ENCODE measurements at places on chromosomes 4 and X. TPM values are rescaled to one million over a fixed set of nuclear protein-coding genes. Genes with fewer than 3 reads are reported as not detected.

- no peak for DNase-seq
Measured at GRCh38 chr4:127370604-127371003, 262.2 kb upstream of the INTU start.

GRCh38 chr4:122673252-122673651 lies 52.4 kb upstream of the IL21 start:
- DNase-seq, result no peak

DNA sequence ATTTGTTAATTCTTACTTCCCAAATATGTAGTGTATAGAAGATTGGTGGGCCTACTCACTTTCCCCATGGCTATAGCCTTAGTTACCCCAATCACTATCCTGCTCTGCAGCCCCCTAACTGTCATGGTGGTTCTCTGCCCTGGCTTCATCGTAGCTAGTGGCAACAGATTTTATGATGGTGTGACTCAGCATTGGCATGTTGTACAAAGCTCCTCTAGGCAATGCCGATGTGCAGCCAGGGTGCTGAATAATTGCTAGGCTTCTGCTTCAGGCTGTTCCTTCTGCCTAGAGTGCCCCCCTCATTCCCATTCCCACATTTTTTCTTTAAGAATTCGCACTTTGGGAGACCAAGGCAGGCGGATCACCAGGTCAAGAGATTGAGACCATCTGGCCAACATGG lies 35.2 kb downstream of the AFF2 start:
- no peak for DNase-seq

DNA sequence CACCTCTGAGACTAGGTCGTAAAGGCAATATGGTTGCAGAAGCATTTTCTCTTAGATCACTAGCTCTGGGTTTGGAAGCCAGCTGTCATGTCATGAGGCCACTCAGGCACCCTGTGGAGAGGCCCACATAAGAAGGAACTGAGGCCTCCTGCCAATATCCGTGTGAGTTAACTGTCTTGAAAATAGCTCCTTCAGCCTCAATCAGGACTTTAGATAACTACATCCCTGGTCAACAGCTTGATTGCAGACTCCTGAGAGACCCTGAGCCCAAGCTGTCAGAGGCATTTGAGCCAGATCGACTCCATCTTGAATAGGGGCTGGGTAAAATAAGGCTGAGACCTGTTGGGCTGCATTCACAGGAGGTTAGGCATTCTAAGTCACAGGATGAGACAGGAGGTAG lies 15.1 kb upstream of the REPS2 start:
- no peak for DNase-seq

GRCh38 chr4:54228056-54228527 lies 1.0 kb upstream of the PDGFRA start:
- peak; percentile 5 for DNase-seq

DNA sequence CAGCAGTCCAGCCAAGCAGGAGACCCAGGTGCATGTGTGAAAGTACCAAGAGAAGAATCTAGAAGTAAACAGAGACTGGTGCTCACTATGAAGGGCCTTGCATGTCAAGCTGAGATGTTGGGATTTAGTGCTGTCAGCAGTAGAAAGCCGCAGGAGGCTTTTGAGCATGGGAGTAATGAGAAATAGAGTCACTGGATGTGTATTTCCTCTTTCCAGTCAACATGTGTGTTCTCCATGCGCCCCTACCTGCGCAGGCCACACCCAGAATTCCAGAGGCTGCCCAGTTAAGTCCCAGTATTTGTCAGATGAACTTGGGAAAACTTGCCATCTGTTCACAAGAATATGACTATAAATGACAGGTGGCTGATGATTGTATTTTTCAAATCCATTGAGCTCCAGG lies 4.5 kb upstream of the MAMLD1 start:
- DNase-seq, result no peak

- no peak for DNase-seq
Measured at GRCh38 chr4:108346818-108347210, 178.1 kb upstream of the LEF1 start.

DNA sequence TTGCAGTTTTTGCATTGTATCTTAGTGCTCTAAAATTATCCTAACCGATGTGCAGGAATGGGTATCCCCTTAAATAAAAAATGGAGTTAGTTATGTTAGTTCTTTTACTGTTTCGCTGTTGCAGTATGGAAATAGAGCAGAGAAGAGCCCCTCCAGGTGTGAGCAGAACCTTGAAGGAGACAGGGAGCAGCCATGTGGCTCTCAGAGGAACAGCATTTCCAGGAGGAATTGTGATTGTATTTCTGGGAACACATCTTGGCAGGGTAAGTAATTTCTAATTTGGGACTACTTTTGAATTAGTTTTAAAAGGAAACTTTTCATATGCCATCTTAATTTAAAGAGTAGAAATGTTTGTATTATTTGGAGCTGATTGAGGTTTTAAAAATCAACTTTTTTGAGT lies 5.3 kb upstream of the CCDC158 start:
- no peak for DNase-seq

DNA sequence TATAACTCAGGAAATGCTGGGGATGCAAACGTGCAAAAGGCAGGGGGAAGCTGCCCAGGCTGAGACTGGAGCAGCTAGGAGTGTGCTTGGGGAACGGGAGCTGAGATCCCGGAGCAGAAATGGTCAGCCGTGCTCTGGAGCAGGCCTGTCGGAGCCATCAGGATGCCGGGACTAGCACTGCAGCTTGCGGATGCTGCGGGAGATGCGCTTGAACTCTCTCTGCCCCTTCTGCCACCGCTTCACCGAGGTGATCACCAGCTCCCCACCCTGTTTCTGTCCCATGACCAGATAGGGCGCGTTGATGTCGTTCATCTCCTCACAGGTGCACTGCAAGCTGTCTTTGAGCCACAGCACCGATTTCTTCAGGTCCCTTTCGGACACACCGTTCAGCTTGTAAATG lies 7.6 kb downstream of the SFRP2 start:
- DNase-seq, result no peak

GRCh38 chr4:14151101-14151500 lies 523.6 kb upstream of the BOD1L1 start:
- no peak for DNase-seq

GRCh38 chr4:90071289-90072235 lies 55.6 kb upstream of the CCSER1 start:
- DNase-seq, result no peak

DNA sequence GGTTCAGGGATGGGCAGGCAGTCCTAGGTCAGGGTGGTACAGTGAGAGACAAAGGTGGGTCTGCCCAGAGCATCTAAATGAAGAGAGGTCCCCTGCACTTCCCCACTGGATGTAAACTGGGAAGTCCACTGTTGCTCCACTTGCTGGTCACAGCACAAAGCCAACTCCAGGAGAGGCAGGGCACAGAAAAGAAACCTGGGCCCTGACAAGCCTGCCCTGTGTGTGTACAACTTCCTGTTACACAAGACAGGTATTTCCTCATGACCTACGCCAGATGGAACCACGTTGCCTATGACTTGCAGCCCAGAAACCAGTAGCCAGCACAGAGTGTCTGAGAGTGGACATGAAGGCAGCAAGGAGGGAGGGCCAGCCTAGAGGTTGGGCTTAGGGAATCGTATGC lies 161.8 kb downstream of the SH3KBP1 start:
- DNase-seq, result no peak

DNA sequence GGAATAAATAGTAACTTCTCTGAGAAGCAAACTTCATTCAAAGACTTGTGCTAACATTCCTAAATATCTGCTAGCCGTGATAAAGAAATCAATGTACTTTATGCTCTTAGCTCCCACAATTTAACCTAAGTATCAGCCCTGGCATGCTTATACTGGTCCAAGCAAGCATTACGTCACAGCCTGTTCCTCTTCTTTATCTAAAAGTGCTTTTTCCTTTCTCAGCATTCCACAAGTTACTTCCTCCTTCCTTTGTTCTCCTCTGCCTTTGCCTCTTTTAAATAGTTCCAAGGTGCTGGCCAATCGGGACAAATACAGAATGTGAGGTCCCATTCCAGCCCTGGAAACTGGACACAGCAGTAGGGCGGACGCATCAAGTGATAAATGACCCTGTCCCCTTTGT lies 249.6 kb downstream of the DHRSX start:
- DNase-seq, result no peak

DNA sequence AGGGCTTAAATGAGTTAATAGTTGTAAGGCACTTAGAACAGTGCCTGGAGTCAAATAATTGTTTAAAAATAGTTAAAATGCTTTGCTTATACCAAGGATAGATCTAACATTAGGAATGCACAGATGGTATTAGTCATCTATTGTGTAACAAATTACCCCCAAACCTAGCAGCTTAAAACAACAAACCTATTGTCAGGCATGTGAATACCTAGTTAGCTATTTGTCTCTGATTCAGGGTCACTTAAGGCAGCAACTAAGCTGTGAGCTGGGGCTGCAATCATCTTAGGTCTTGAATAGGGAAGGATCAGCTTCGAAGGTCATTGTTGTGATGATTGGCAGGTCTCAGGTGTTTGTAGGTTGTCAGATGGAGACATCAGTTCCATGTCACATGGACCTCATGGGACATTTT lies 42.4 kb upstream of the AGA start:
- no peak for DNase-seq

DNA sequence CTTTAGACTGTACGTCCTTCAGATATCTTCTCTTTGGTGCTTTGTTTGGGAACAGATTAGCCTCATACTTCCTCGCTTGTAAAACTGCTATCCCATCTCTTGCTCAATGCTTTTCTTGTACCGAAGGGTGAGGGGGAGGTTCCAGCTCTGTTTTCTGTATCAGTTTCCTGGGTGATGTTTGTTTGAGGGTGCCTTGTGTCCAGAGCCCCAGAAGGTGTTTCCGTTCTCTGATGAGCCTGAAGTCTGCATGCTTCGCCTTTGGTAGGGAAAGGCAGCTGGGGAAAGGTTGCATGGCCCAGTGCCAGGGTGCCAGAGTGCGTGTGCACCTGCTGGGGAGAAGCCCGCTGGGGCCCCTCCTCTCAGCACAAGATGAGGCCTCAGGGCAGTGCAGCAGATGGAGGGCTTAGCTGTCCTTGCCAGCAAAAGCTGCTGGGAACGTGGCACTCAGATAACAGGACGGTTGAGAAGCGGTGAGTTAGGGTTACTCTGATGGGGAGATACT lies 73.7 kb downstream of the TBL1X start:
- DNase-seq, result no peak

GRCh38 chr4:70778888-70779422 lies 57.2 kb downstream of the RUFY3 start:
- DNase-seq, result no peak

BEND2 gene
- under 0.01 TPM for total RNA-seq

GPR50 gene
- not detected for total RNA-seq

KLB gene
- total RNA-seq, result not detected

DCAF8L1 gene
- not detected for total RNA-seq

SMIM10 gene
- total RNA-seq, result 0.78 TPM

SLITRK2 gene
- total RNA-seq, result 9.7 TPM

GABRE gene
- total RNA-seq, result 0.94 TPM

All from occipital lobe (tissue), 3 donors.